IMR-90 (cell line): ENCODE measurements at places on chromosomes 13 and 19.

- peak; percentile 52 for DNase-seq
Observed at GRCh38 chr19:49911381-49912145, 14.9 kb upstream of the IL4I1 start.

DNA sequence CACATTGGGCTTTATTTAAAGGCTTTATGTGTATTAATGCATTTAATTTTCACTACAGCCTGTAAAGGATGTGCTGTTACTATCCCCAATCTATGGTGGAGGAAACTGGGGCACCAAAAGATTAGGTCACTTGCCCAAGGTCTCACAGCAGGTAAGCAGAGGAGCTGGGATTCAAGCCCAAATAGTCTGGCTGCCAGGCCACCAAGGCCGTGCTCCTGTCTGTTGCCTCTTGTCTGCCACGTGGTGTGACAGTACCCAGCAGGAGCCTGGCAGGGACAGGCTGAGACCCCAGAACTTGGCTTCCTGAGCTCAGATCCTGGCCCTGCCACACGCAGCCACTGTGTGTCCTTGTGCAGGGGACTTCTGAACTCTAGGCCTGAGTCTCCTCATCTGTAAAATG lies 4.5 kb downstream of the NTN5 start:
- no peak for DNase-seq

DNA sequence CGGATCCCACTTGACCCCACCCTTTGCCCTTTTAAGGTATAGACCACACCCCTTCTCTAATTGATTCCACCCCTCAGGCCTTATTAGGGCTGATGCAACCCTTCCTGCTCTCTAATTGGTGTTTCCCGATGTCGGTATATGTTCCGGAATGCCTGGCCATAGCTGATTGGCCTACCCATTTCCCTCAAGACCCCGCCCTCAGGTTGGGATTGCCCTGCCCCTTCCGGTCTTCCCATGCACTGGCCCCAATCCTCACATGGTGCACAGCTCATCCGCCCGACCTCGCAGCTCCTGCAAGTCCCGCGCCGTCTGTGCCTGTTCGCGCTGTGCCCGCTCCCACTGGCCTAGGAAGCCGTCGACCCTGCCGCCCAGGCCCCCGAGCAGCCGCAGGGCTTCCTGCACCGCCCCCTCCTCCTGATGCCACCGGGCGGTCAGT lies 18.1 kb downstream of the TSKS start:
- no peak for DNase-seq

GRCh38 chr19:10565028-10565566 lies 713 bp downstream of the KRI1 start:
- peak; percentile 21 for DNase-seq

DNA sequence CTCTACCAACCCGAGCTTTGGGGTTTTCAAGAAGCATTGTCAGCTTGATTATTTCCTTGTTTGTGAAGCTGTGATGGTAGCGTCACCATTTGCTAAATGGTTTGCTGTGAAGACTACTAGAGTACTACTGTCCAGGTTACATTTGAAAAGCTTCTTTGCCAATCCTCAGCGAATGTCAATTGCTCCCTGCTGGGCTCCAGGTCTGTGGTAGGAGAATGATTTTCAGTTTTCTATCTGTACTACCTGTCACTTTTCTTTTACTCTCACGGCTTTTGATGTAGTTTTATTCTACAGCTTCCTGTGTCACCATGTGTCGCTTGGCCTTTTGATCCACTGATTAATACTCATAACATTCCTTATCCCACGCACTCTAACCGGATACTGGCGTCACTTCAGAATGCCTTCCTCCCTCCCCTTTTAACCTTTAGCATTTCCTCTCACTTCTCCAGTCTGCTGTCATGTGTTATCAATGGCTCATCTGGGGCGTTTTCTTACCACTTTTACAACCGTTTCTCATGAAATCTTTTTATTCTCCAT lies 7.5 kb upstream of the GPR183 start:
- DNase-seq = peak; percentile 28

- DNase-seq = peak; percentile 43
Observed at GRCh38 chr13:111114362-111115060, 599 bp upstream of the ARHGEF7 start.
